ENCODE measurements at places on chromosomes 2 and 18. TPM values are rescaled to one million over a fixed set of nuclear protein-coding genes. Genes with fewer than 3 reads are reported as not detected.

DNA sequence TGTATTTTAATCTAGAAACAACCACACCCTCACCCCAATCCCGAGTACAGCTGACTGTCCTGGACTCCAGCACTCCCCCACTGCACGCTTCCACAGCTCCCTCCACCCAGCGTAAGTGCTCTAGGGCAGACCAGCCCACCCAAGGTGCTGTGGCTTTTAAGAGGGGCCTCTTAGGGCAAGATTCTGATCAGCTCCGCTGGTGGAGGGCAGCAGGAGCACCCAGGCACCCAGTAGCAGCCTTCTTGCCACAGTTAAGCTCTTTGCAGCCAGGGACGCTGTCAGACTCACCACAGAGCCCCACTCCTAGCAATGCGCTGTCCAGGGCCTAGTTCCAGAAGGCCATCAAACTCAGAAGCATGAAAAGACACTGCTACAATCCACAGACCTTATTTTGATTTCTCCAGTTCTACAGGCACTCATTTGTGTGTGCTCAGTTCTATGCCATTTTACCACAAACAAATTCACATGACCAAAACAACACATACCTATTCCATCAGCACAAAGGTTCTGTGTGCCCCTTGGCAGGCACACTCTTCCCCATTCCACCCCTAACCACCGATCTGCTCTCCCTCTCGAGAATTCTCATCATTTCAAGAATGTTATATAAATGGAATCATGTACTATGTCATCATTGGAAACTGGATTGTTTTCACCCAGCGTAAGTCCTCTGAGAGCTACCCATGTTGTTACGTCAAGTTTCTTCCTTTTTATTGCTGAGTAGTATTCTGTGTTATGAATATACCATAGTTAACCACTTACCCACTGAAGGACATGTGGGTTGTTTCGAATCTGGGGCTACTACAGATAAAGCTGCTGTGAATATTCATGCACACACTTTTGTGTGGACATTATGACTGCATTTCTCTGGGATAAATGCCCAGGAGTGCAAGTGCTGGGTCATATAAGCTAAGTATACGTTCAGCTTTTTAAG, 40.4 kb downstream of the PTPN2 start:
- no peak overlapping the region for H3K4me3 ChIP-seq
- H3K27me3 ChIP-seq = no peaks in the 10 kb centered on the region
- no peak for DNase-seq
- H3K4me1 ChIP-seq = no peaks in the 10 kb centered on the region
- H3K27ac ChIP-seq = peak overlapping the region; percentile 74
- H3K36me3 ChIP-seq = no peaks in the 10 kb centered on the region

DNA sequence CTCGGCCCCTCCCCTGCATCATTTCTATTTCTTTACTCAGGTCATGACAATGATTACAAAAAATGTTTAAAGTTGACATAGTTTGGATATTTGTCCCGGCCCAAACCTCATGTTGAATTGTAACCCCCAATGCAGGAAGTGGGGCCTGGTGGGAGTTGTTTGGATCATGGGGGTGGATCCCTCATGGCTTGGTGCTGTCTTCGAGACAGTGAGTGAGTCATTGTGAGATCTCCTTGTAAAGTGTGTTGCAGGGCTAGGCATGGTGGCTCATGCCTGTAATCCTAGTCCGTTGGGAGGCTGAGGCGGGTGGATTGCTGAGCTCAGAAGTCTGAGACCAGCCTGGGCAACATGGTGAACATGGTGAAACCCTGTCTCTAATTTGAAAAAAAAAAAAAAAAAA, 9.2 kb upstream of the MAP4K4 start:
- DNase-seq = no peak
- no peaks in the 10 kb centered on the region for H3K36me3 ChIP-seq
- no peak overlapping the region for H3K4me3 ChIP-seq
- no peaks in the 10 kb centered on the region for H3K4me1 ChIP-seq

- DNase-seq = no peak
- no peaks in the 10 kb centered on the region for H3K36me3 ChIP-seq
- H3K27ac ChIP-seq = no peak overlapping the region
These were observed 330.0 kb upstream of the PKDCC start for GRCh38 chr2:41717839-41718238.

- no peaks in the 10 kb centered on the region for H3K27me3 ChIP-seq
- no peaks in the 10 kb centered on the region for H3K4me1 ChIP-seq
- H3K36me3 ChIP-seq = no peaks in the 10 kb centered on the region
- no peak overlapping the region for H3K27ac ChIP-seq
These were observed 182.3 kb downstream of the INO80D start for GRCh38 chr2:205903549-205904129.

DNA sequence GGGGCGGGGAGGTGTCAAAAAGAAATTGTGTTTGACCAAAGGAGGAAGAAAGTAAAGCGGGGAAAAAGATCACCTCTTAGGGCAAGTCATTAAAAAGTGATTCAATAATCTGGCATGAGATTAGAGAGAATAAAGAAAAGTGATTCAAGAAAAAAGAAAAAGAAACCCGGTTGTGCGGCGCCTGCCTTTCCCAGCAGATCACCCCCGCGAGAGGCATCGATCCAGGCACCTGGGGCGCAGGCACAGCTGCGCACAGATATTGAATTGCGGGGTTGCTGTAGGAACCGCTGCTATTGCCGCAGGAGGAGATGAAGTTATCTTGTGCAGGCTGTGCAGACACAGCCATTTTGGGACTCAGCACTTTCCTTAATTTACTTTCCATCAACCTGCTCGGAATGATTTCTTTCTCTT, 71.2 kb downstream of the PLB1 start:
- H3K4me3 ChIP-seq = peak overlapping the region; percentile 63
- no peaks in the 10 kb centered on the region for H3K27me3 ChIP-seq
- no peaks in the 10 kb centered on the region for H3K36me3 ChIP-seq
- peak; percentile 30 for DNase-seq

Gene SPATA3
- not detected for total RNA-seq

- no peak for DNase-seq
- no peaks in the 10 kb centered on the region for H3K4me1 ChIP-seq
- no peak overlapping the region for H3K4me3 ChIP-seq
- no peak overlapping the region for H3K27ac ChIP-seq
- no peaks in the 10 kb centered on the region for H3K36me3 ChIP-seq
These were observed 17.0 kb upstream of the ANKRD44 start for GRCh38 chr2:197327472-197328098.

DNA sequence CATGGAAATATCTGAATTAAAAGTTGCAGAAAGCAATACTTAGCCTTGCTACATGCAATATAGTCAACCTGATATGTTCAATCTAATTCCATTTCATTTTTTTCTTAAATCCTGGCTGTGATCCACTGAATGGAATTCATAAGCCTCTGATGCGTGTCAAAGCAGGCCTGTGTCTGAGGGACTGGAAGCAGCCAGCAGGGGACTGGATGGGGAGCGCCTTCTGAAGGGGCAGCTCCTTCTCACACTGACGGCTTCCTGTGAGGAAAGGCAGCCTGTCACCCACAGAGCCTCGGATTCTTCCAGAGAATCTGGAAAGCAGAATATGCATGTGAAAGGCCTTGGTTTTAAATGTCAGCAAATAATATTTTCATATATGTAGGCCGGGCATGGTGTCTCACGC, 73.5 kb downstream of the KCNF1 start:
- H3K27me3 ChIP-seq = no peaks in the 10 kb centered on the region
- DNase-seq = no peak
- no peaks in the 10 kb centered on the region for H3K36me3 ChIP-seq
- H3K4me3 ChIP-seq = no peak overlapping the region

DNA sequence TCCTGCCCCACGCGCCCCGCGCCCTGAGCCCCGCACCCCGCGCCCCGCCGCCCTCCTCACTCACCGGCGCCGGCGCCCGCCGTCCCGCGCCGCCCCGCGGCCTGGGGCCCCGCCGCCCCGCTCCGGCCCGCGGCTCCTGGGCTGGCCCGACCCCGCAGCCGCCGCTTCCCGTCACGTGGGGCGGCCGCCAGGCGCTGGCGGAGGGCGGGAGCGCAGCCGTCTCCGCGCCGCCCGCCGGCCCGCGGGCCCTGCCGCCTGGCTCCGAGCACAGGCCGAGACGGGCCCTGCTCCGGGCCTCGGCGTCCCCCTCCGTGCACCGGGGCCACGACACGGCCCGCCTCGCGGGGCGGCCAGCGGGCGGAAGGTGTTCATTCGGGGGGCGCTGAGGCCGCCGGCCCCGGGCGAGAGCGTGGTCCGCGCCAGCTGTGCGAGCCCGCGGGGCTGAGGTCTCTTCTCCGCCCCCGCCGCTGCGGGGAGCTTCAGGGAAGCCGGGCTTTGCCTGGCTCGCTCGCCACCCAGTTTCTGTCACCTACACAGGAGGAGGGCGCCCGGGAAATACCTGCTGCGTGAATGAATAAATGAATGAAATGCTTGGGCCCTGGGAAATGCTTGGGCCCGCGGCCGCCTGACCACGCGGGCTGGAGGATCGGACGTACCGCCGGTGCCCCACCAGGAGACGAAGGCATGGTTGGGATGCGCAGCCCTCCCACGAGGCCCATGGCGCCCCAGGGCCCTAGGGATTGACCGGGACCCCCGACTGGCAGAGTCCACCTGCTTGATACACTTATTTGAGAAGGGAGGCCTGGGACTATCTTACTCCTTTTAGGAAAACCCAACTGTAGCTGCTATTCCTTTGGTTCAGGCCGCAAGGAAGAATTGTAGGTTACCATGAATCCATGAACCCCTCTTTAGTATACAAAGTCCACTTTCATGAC, at the start of gene TGFBRAP1:
TSS of gene TGFBRAP1 (minus strand) at position 175 of the 935 bp plus-strand sequence. CDS start 21,434 bp downstream, outside the sequence.
- H3K27ac ChIP-seq = peak within 1 kb of the TSS; percentile 95
- H3K27me3 ChIP-seq = no peaks in the 10 kb centered on the region
- no peaks in the 10 kb centered on the region for H3K4me1 ChIP-seq
- DNase-seq = no peak
- H3K36me3 ChIP-seq = no peaks in the 10 kb centered on the region
- H3K4me3 ChIP-seq = peak within 1 kb of the TSS; percentile 81

GRCh38 chr2:143615562-143615961, 486.3 kb downstream of the ARHGAP15 start:
- H3K4me1 ChIP-seq = no peaks in the 10 kb centered on the region
- DNase-seq = no peak
- H3K27ac ChIP-seq = no peak overlapping the region
- H3K4me3 ChIP-seq = no peak overlapping the region
- no peaks in the 10 kb centered on the region for H3K36me3 ChIP-seq

Gene KCNJ13
- 0.73 TPM for total RNA-seq

DNA sequence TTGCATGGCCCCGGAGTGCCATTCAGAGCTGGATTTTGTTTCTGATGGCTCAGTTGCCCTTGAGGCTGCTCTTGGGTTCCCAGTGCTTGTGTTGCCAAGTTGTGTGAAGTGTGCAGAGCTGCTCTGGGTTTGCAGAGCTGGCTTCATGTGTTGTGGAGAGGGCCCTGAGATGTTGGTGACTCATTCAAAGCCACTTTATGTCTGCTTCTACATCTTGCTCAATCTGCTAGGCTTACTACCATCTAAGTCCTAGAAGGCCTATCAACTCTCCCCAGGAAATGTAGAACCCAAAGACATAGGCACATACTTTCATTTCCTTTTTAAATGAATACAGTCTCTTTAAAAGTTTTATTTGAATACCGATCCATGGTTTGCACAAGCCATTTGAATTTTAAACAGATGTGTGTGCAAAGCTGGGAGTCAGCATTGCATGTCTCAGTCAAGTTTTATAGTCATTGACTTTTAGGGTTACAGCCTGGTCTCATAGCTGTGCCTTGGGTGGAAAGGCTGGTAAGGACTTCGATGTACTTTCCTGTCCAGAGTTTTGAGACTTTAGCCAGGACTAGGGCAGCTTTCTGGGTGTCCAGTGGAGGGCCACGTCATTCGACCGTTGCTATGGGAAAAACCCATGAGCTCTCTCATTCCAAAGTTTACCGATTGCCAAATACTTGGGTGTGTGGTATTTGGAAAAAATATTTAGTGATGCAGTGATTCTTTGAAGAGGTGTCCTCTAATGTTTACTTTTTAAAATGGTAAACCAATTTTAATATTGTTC, 105.0 kb downstream of the LTBP1 start:
- no peak overlapping the region for H3K27ac ChIP-seq
- no peak overlapping the region for H3K4me3 ChIP-seq
- no peaks in the 10 kb centered on the region for H3K36me3 ChIP-seq
- no peaks in the 10 kb centered on the region for H3K27me3 ChIP-seq
- DNase-seq = no peak

GRCh38 chr18:80157708-80158343, 48.8 kb downstream of the ADNP2 start:
- H3K27me3 ChIP-seq = no peaks in the 10 kb centered on the region
- no peaks in the 10 kb centered on the region for H3K36me3 ChIP-seq
- H3K27ac ChIP-seq = no peak overlapping the region
- no peaks in the 10 kb centered on the region for H3K4me1 ChIP-seq
- no peak overlapping the region for H3K4me3 ChIP-seq

Gene MEMO1
- total RNA-seq = 26.1 TPM

- H3K4me1 ChIP-seq = no peaks in the 10 kb centered on the region
- DNase-seq = no peak
- H3K27ac ChIP-seq = no peak overlapping the region
- no peaks in the 10 kb centered on the region for H3K27me3 ChIP-seq
- no peaks in the 10 kb centered on the region for H3K36me3 ChIP-seq
These were observed 38.5 kb downstream of the NPHP1 start for GRCh38 chr2:110166266-110166665.

Gene PRSS56
- total RNA-seq = not detected

Gene TDRD15
- total RNA-seq = not detected

Gene IL36RN
- not detected for total RNA-seq

DNA sequence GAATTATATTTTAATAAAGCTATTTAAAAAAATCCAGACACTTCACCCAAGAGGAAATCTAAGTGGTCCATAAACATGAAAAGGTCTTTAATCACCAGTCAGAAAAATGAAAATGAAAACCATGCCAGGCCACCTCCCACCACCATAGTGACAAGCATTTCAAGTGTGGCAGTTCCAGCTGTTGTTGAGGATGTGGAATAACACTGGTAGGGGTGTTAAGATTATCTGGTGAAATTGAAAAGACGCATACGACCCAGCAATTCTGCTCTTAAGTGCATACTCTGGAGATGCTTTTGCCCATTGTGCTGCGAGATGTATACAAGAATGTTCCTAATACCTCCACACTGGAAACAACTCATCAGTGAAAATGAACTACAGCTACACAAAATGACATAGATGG, 82.2 kb downstream of the MSH2 start:
- H3K27ac ChIP-seq = no peak overlapping the region
- H3K4me3 ChIP-seq = no peak overlapping the region
- DNase-seq = no peak
- H3K4me1 ChIP-seq = no peaks in the 10 kb centered on the region
- no peaks in the 10 kb centered on the region for H3K36me3 ChIP-seq

Measured in breast epithelium (tissue), 4 donors.